ENCODE measurements at places on chromosomes 7 and 10. TPM values are rescaled to one million over a fixed set of nuclear protein-coding genes. Genes with fewer than 3 reads are reported as not detected.

Gene SPACDR
- total RNA-seq = 2.4 TPM

Gene CTAGE6
- total RNA-seq = not detected

DNA sequence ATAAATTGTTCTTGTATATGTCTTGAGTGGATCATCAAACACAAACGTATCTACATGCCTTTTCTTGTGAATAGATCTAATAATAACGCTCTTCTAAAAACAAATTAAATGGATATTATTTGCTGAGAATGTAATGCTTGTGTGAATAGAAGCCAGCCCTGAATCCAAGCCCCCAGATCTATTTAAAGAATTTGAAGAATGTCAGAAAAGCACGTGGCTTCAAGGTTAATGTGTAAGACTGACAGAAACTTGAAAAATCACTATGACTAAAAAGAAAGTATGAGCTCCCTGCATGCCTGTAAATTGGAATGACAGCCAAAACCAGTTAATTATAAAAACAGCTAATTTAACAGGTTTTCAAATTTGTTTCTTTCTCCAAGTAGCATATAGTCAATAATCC lies 43.2 kb upstream of the ATRNL1 start:
- no peak for DNase-seq

DNA sequence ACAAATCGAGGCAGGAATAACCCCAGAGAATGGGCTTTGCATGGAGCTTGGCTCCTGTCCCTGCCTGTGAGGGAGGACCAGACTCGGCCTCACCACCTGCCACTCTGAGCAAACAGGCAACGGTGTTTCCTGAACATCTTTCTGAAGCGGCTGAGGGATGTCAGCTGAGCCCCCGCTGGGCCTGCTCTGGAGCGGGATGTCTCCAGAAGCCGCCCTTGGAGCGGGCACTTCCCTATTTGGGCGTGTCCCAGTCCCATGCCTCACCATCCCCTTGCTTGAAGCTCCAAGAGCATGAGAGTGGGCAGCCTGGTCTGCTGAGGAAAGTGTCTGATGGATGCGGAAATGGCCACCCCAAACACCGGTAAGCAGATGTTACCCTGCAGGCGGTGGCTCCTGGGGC lies 10.2 kb downstream of the ALKBH4 start:
- DNase-seq = no peak

GRCh38 chr10:125455431-125455830 lies 227.5 kb downstream of the TEX36 start:
- no peak for DNase-seq

DNA sequence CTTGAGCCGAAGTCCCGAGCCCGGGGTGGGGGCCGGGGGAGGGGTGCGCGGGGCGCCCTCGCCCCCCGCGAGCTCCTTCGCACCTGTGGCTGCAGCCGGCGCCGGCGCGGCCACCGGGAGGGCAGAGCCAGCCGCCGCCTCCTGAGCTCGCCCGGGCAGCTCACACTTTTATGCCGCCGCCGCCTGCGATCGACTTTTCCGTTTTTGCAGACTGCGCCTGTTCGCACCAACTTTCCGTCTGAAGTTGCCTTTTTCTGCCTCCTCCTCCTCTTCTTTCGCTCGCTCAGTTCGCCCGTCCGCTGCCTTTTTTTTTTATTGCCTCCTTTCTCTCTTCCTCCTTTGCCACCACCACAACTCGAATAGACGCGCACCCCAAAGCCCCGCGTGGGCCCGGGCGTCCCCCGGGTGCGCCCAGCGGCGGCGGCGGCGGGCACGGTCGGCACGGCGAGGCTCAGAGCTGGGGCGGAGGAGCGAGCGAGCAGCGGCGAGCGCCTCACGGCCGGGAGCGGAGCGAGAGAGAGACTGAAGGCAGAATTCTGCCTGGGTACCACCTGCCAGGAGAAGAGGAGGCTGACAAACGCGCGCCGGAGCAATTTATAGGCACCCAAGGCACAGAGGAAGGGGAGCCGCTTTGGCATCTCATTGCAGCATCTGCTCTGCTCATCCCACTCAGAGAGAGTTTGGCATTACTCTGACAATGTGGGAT lies at the start of gene C1QL3:
Gene C1QL3 (minus strand): TSS at position 569 of the 706 bp plus-strand sequence. CDS start 814 bp downstream, outside the sequence.
- DNase-seq = no peak

DNA sequence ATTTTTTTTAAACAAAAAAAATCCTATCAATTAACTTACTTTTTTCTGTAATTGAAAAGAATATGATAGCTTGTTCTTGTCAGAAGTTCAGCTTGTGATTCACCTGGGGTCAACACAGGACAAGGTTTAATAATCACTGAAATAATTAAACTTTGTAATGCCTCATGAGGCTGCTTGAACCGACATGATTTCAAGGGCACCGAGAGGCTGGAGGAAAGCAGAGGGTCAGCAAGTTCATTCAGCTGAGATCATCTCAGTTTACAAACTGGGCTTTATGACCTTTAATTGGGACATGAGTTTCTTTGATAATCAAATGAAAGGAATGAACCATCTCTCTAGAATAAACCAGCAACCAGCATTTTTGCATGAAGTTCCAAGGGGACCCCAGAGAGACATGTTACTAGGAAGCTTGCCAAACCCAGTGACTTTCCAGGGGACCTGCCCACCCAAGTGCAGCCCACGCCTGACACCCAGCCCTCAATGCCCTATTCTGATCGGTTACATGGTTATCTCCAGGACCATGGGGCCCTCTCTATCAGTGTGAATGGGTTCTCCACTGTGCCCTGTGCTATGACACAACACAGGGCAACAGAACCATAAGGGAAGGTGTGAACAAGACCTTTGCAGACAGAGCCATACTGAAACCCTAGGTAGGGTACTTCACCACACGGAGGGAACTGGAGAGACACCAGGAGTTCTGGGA lies 7.8 kb upstream of the CYP3A4 start:
- no peak for DNase-seq

All from OCI-LY7 (cell line).